ENCODE measurements at places on chromosomes 5 and 9.

- peak; percentile 3 for DNase-seq
Observed at GRCh38 chr9:121055642-121056143, 5.6 kb upstream of the C5 start.

- DNase-seq: no peak
Observed at GRCh38 chr9:123586275-123586674, 230.3 kb downstream of the CRB2 start.

DNA sequence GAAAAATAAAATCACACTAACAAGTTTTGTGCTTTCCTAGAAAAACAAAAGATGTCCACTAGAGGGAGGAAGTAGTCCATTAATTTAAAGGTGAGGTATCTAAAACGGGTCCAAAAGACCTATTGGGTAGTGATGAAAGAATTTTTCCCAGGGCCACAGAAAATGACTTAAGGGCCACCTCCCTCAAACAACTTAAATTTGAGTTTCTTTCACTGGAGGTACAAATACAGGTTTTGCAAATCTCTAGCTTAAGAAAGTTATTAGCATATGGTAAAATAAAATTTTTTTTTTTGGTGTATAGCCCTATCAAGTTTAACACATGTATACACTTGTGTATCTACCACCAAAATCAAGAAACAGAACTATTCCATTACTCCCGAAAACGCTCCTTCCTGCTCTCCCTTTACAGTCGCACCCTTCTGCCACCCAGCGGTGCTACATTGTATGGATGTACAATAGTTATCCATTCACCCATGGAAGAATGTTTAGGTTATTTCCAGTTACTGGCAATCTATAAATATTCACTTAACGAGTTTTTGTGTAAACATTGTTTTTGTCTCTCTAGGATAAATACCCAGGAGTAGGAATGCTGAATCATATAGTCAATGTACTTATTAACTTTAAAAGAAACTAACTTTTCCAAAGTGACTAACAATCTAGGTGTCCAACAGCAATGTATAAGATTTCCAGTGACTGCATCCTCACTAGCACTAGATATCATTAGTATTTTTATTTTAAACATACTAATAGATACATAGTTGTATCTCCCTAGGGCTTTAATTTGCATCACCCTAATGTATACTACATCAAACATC lies 21.9 kb downstream of the DEPDC1B start:
- DNase-seq: peak; percentile 73

- DNase-seq: no peak
Observed at GRCh38 chr5:179533907-179534306, 16.4 kb upstream of the RUFY1 start.

Measured in fibroblast of mammary gland (primary cell).